ENCODE measurements at places on chromosomes 5 and 9. TPM values are rescaled to one million over a fixed set of nuclear protein-coding genes. Genes with fewer than 3 reads are reported as not detected.

PCDHA1 gene
- under 0.01 TPM for total RNA-seq

RETREG1 gene
- total RNA-seq, result 6.6 TPM

KLF9 gene
- 33.4 TPM for total RNA-seq

SH2D3C gene
- 0.11 TPM for total RNA-seq

ADGRD2 gene
- not detected for total RNA-seq

LRRC19 gene
- total RNA-seq, result not detected

SLC46A2 gene
- total RNA-seq, result not detected

C7 gene
- 0.12 TPM for total RNA-seq

HMMR gene
- 99.1 TPM for total RNA-seq

PPP3R2 gene
- total RNA-seq, result not detected

BTNL8 gene
- not detected for total RNA-seq

PCDHA5 gene
- 0.11 TPM for total RNA-seq

CWC27 gene
- total RNA-seq, result 23.6 TPM

IFNA13 gene
- not detected for total RNA-seq
